ENCODE measurements at places on chromosomes 1 and 21. TPM values are rescaled to one million over a fixed set of nuclear protein-coding genes. Genes with fewer than 3 reads are reported as not detected.

ECM1 gene
- total RNA-seq, result 15.4 TPM

RIPPLY3 gene
- not detected for total RNA-seq

SYF2 gene
- 30.1 TPM for total RNA-seq

TIE1 gene
- 11.4 TPM for total RNA-seq

RAB3GAP2 gene
- 57.7 TPM for total RNA-seq

HTR6 gene
- total RNA-seq, result 3.9 TPM

CCDC17 gene
- 3.7 TPM for total RNA-seq

RXFP4 gene
- not detected for total RNA-seq

SMIM34 gene
- total RNA-seq, result not detected

All from dorsolateral prefrontal cortex (tissue), 122 donors.